Femur (tissue), 1 donor: ENCODE measurements at places on chromosomes 2 and 18.

DNA sequence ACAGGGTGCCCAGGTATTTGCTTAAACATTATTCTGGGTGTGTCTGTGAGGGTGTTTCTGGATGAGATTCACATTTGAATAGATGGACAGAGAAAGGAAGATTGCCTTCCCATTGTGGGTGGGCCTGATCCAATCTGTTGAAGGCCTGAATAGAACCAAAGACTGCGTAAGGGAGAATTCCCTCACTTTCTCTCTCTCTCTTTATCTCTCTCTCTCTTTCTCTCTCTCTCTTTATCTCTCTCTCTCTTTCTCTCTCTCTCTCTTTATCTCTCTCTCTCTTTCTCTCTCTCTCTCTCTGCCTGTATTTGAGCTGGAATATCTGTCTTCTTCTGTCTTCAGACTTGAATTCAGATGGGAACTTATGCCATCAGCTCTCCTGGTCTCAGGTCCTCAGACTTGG, 148.4 kb downstream of the FAM124B start:
- DNase-seq: no peak

- DNase-seq: peak; percentile 77
These were observed 22.2 kb upstream of the ITSN2 start for GRCh38 chr2:24382363-24383073.

GRCh38 chr18:58102875-58103274, 58.8 kb downstream of the NEDD4L start:
- no peak for DNase-seq

DNA sequence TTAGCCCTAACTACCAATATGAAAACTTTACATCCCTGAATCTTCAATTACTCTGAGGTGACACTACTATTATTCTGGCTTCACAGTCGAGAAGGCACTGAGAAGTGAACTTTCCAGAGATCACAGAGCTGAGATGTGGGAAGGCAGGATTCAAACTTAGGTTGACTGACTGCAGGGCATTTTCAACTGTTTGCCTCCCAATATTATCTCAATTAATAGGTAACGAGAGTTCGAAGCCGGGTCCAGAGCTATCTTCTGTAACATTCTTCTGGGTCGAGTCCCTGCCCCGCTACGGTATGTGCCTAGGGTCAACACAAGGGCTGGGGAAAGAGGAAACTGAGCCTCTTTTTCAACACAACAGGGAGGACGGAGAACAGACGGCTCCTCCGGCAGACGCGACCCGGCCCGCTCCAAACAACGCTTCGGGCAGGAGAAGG, 740 bp downstream of the CHMP3 start:
- no peak for DNase-seq

DNA sequence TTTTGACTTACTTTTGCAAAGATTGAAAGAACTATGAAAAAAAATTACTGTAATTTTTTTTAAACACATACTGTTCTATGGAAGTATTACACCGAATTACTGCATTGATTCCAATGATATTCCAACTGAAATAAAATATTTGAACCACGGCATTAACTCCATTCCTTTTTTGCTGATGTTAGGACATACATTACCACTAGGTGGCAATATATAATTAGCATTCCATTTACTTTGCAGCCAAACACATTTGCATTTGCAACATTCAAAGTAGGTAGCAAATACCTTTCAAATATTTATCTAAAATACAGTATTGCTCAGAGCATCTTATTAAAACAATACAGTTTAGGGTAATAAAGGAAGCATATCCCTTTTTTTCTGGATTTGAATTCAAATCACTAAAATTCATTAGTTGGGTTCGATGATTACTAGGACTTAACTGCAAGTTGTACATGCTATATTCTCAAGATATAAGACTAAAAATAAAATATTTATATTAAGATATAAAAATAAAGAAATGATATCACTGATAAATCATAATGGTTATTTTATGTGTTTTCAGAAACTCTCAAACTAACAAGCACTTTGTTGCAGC, 31.3 kb downstream of the LANCL1 start:
- no peak for DNase-seq

DNA sequence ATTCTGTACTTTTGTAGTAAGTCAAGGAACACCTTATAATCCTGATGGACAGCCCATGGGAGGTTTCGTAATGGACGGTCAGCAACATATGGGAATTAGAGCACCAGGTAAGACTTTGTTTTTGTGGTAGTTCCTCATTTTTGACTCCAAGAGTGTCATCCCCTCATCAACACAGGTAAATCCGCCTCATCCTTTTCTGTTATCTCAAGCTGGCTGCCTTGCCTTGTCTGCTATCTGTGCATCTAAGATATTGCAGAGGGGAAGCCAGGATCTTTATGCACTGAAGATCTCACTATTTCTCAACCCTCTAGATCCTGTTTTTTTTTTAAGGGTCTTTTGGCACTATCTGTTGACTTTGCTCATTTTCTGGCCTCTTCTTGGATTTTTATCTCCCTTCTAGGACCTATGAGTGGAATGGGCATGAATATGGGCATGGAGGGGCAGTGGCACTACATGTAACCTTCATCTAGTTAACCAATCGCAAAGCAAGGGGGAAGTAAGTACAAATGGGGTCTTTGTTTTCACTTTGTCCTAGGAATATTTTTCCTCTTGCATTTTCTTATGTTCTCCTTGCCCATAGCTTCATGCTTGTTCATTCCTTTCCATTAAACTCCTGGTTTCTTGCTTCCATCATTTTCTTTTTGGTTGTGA, 133.8 kb downstream of the MEIS1 start:
- no peak for DNase-seq

- DNase-seq: no peak
These were observed 888.5 kb upstream of the FSHR start for GRCh38 chr2:50042771-50043170.
